GM12892 (cell line): ENCODE measurements at places on chromosomes 16 and 17.

DNA sequence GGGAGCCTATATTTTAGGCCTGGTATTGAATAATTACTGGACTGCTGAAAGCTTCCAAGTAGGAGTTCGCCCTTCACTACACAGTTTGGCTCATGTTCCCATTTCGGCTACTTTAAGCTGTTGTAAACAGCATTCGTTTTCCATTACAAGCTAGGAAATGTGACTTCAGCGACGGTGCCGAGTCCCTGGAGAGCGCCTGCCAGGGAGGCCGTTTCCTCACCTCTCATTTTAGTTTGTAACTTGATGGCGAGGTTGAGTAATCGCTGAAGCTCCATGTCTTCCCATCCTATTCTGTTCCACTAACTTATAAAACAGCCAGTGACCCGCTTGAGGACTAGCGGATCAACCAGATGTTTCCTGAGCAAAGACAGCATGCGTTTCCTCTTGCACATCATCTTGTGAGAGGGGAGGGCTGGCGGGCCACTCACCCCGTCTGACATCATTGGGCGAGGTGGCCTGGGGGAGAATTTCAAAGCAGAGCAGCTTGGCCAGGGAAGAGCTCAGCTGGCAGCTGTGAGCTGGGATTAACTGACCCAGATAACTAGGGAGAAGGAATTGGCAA, 32.9 kb downstream of the PCTP start:
- DNase-seq: no peak

DNA sequence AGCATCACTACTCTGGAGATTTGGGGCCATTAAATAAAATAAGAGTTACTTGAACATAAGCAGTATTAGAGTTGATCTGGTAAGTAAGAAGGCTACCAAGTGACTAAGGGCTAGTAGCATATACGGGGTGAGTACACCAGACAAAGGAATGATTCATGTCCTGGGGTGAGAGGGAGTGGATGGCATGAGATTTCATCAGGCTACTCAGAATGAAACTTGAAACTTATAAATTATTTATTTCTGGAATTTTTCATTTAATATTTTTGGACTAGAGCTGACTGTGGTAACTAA, 2.3 kb downstream of the SLFN5 start:
- DNase-seq: no peak

- DNase-seq: no peak
Measured at GRCh38 chr16:3607161-3607560, 4.2 kb downstream of the SLX4 start.

DNA sequence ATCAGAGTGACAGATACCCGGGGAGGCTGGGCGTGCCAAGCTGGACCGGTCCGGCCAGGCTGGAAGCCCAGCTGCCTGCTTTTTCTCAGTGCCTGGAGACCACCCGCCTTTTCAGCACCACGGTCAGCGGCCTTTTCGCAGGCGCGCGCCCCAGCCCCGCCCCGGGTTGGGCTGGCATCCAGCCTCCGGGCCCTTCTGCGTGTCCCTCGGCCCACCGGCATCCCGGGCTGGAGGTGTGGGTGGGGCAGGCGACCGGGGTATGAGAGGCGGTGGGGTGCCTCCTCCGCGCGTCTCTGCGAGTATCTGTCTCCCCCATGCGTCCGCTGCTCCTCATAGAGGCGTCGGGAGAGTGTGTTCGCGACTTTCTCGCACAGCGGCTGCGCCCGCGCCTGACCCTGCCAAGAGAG, 102.5 kb downstream of the MRM1 start:
- peak; percentile 38 for DNase-seq

GRCh38 chr16:18803569-18804462, 2.5 kb upstream of the ARL6IP1 start:
- DNase-seq: no peak
